ENCODE measurements at places on chromosomes 13 and 19.

DNA sequence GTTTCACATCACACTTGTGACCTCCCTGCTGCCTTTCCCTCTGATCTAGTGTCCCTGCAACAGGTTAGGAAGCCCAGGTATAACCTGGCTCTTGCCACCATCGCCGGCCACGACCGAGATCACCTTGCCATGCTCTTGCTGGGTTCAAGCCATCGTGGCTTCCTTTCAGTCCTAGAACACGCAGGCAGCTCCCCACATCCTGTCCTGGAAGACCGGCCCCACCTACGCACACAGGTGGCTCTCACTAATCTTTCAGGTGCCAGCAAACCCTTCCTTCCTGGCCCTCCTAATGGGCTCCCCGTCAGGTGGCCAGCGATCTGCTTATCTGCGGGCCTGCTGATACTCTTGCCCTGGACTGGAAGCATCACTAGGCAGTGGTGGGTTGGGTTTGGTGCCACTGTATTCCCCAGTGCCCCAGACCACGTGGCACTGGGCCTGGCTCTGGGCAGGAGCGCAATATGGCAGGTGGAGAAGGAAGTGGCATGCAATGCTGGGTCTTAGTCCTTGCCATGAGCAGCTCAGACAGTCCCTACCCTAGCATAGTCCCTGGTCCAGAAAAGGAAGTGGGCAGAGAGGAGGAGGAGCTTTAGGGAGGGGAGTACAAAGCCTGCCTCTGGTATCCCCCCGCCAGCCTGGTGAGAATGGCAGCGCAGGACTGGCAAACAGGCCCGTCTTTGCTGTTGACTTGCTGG, 11.8 kb downstream of the PPP1R37 start:
- DNase-seq, result no peak

- DNase-seq, result no peak
These were observed 20.8 kb downstream of the PLEKHJ1 start for GRCh38 chr19:2215281-2215751.

DNA sequence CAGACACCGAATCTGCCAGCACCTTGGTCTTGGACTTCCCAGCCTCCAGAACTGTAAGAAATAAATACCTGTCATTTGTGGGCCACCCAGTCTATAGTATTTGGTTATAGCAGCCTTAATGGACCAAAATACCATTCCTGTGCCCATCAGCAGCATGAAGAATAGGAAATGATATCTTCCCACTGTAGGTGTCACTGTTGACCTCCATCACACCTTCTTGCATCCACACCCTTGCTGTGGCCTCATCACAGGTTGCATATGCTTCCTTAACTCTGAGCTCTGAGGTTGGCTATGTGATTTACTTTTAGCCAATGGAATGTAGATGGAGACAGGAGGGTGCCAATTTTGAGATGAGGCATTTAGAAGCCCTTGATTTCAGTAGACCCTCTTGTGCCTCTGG, 242.0 kb upstream of the TSHZ3 start:
- no peak for DNase-seq

DNA sequence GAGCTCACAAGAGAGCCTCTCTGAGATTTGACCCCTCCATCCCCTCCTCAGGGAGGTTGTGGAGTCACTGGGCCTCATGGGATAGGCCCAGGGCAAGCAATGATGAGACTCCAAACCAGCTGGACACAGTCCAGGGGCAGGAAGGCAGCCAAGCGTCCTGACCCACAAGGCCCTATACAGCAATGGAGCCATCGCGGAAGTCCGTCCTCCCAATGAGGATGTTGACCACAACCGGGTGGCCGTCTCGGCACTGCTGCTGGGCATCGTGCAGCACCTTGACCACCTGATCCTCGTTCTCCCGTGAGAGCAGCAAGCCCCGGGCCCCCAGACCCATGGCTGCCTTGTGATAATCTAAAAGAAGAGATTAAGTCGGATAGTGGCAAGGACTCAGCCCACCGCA, 7.9 kb downstream of the SYDE1 start:
- DNase-seq, result no peak

GRCh38 chr13:82467626-82468025, 1414.6 kb downstream of the SLITRK1 start:
- DNase-seq, result no peak

DNA sequence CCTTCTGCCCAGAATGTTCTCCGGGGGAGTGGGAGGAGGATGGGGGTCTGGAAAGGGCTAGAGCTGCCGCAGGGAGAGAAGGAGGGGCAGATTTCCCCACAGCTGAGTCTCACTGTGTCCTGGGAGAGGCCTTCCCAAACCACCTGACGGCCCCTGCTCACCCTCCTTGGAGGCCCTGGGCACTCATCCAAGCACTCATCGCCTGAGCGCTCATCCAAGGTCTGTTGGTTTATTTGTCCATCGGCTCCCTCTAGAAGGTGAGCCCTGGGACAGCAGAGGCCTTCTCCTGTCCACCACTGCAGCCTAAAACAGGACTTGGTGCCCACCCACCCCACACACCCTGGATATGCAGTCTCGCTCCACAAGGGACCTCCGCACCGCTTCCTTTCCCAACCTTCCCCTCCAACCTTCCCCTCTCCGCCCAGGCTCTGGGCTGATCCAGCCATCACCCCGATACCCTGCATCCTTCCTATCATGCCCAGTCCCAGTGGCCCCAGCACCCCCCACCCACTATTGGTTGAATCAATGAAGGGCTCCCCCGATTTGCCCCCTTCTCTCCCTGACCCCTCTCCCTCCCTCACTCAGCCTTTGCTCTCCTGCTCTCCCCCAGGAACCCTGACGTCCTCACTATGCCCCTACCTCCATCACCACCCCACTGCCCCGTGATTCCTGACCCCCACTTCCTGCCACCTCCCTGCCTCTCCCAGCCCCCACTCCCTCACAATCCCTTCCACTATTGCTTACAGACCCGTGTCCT, 1.7 kb downstream of the UBXN6 start:
- DNase-seq, result no peak

DNA sequence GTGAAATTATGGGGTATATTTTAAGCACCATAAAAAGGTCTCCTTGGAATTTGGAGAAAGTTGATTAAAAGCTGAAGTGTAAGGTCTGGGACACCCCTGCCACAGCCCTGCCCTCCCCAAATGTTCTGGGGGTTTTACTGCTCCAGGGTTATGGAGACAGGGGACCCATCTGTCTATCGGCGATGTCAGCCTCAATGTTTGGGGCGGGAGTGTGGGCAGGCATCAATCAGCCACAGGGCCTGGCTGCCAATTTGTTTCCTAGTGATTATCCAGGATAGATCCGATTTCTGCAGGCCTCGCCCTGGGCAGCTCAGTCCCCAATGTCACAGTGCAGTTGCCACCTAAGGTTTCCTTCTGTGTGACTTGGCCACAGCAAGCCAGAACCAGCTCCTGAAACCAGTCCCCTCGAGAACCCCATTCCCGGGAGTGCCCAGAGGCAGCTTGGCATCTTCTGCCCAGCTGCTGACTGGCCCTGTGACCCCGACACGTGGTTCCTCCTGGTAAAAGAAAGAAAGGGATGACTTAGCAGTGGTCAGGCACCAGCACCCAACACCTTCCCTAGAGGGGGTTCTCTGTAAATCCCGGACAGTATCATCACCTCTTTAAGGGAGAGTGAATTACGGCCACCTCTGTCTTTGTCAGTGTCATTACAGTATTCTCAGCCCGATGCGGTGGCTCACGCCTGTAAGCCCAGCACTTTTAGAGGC, 41.6 kb downstream of the MYO9B start:
- no peak for DNase-seq

- DNase-seq, result no peak
These were observed 2.7 kb upstream of the RUBCNL start for GRCh38 chr13:46389457-46390451.

- DNase-seq, result no peak
These were observed 13.0 kb downstream of the FAM124A start for GRCh38 chr13:51235186-51235585.

- no peak for DNase-seq
These were observed 166.5 kb downstream of the COG6 start for GRCh38 chr13:39821977-39822376.

- DNase-seq, result no peak
These were observed 6.1 kb downstream of the INSR start for GRCh38 chr19:7288131-7288530.

DNA sequence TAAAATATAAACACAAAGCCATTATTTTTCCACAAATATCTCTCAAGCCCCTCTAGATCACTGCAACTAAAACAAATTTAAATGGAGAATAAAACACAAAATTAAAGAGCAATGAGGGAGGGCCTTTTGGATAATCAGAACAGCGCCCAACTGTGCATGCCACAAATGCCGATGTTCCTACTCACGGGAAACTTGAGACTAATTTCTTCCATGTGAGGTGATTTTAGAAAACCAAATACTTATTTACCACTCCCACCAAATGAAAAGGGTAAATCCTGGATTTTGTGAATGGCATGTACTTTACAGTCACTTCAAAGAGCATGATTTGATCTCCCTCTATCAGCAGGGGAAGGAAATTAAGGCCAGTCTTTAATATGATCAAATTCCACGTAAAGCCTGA, 74.8 kb downstream of the SLC7A1 start:
- DNase-seq, result no peak

DNA sequence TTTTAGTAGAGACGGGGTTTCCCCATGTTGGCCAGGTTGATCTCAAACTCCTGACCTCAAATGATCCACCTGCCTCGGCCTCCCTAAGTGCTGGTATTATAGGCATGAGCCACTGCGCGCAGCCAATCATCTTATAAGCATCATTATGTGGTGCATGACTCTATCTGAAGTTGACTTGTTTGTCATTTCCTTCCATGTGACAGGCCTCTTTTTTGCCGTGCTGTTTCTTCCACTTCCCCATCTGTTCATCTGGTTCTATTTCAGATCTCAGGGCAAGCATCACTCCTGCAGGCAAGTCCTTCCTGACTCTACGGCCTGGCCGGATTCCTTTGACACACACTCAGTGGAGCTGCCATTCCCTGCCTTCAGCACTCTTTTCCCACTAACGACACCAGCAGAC, 15.2 kb downstream of the COL5A3 start:
- no peak for DNase-seq

GRCh38 chr19:15577184-15577771, 37.7 kb upstream of the CYP4F8 start:
- no peak for DNase-seq

DNA sequence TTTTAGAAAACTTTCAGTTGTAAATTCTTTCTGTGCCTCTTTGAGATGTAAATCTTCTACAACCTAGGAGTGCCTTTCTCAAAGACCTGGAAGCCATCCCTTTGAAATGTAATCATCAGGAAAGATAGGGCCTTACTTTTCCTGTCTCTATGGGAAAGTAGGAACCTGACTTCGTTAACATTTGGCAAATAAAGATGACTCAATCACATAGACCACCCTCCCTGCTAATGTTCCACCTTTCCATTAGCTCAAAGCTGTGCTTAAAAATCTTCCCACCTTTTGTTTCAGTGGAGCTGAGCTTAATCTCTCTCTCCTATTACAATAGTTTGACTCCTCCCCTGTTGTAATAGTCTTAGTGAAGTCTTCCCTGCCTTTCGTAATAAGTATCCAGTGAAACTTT, 247.7 kb downstream of the OLFM4 start:
- no peak for DNase-seq

GRCh38 chr13:77918391-77919245, at the start of gene EDNRB:
TSS of gene EDNRB (minus strand) at chr13:77918831. CDS start at chr13:77918573, 258 bp downstream.
- no peak for DNase-seq

- no peak for DNase-seq
These were observed 92.6 kb downstream of the SIPA1L3 start for GRCh38 chr19:37999309-38000213.

DNA sequence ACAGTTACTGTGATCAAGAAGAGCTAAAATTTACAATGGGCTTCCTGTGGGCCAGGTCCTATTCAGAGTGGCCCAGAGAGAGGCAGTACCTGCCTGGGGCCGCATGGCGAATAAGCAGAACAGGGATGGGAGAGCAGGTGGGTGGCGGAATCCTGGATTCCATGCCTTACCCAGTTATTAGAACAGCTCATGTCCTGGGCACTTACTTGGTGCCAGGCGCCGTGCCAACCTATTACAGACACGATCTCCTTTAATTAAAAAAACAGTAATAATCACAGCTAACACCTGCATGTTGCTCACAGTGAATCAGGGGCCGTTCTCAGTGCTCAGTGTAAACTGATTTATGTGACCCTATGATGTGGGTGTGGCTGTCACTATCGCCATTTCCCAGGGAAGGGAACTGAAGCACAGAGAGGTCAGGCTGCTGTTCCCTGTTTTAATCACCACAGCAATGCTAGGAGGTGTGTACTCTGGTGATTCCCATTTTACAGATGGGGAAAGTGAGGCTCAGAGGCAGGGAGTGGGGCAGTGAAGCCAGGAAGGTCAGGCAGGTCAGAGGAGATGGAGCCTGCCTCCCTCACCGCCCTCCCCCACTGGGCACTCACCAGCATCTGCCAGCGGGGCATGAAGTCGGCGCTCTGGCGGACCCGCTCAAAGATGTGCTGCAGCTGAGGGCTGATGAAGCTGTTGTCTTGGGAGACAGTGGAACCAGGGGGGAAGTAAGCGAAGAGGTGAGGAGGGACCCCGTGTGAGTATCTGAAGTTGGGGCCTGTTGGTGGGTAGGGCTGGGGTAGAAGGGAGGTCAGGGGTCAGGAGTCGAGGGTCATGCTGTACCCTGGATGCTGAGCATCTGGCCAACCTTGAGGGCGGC, 12.0 kb downstream of the COQ8B start:
- DNase-seq, result no peak

DNA sequence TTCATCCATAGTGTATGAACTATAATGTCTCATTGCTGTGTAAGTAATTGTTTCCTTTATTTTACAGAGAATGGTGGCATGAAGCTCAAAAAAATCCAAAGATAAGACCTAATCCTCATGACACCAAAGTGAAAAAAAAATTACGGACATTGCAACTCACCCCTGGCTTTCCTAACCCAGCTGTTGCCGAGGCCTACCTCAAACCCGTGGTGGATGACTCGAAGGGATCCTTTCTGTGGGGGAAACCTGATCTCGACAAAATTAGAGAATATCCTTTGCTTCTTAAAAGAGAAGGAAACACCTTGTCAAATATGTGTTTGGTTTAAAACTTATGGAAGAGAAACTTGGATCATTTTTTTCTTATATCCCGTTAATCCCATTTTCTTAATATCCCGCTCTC, 26.3 kb downstream of the ERCC5 start:
- DNase-seq, result no peak

DNA sequence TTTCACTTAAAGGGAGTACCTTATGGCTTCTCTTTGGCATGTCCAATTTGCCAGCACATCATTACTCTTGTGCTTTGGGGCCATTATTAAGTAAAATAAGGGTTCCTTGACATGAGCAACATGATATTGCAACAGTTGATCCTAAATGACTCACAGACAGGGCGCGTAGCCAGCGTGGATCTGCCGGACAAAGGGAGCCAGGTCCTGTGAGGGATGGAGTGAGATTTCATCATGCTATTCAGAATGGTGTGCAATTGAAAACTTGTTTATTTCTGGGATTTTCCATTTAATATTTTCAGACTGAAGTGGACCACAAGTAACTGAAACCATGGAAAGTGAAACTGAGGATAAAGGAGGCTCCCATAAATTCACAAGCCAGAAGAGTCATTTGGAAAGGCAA, 48.6 kb upstream of the WASF3 start:
- DNase-seq, result no peak
